ENCODE measurements at places on chromosomes 5 and 9.

- DNase-seq, result no peak
These were observed 27.3 kb upstream of the TRIM14 start for GRCh38 chr9:98146101-98146991.

DNA sequence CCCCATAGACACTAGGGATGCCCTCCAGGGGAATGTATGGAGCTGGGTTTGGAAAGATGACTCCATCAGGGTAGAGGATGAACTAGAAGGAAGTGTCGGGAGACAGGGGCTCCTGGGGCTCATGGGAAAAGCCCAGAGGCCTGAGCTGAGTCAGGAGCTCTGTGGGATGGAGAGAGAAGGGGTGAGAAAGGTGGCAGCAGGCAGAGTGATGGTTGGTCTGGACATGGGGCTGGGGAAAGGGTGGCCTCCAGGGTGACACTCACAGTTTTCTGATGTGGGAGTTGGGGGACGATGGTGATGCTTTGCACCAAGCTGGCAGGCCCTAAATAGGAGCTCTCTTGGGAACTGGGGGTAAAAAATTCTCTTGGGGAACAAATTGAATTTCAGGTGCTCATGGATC is 213.5 kb upstream of the MVB12B start:
- DNase-seq, result no peak

DNA sequence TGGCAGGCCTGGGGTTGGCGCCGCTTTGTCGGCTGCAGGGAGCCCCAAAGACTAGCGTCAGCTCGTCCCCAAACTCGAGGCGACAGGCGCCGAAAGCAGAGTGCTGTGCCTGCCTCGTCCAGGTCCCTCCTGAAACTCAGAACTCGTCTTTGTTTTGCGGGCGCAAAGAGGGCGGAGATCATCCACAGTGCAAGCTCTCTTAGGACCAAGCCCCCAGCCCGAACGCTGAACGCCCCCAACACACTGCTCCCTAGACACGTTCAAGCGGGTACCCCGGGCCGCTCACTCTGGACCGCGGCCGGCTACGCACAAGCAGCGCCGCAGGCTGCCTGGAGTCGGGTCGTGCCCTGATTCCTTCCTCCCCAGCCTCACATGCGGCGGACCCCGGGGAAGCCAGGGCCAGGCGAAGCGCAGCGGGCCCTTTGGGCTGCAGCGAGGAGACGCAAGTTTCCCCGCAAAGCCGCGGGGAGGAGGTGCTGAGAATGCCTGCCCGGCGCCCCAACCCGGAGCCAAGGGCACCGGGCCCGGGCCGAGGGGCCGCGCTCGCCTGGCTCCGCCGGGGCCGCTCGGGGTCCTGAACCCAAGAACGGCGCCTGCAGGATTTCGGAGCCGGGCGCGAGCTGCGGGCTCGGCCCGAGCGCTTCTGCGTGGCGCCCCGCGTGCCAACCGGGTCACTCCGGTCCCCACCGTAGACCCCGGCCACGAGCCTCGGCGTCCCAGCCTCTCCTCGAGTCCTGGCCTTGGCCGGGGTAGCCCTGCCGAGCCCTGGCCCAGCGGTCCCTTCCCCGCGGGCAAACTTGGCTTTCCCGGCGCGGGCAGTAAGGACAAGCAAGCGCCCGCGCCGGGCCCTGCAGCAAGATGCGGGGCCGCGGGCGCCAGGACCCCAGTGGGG is 738 bp downstream of the FSTL4 start:
- DNase-seq, result no peak

DNA sequence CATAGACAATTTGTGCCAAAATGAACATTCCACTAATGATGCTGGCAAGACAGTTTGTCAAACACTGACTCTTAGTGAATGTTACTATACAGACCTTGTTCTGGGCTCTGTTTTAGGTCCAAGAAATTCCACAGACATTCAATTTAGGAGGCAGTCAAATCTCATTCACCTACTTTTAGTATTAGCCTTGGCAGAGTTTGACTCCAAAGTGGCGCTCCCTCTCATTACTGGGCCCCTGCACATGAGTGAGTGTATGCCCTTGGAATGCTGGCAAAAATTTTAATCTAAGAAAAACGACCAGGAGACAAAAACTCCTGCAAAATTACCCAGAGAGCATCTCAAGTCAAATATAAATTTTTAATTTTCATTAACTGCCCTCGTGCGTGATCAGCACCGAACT is 94.9 kb upstream of the SLC27A6 start:
- DNase-seq, result no peak

DNA sequence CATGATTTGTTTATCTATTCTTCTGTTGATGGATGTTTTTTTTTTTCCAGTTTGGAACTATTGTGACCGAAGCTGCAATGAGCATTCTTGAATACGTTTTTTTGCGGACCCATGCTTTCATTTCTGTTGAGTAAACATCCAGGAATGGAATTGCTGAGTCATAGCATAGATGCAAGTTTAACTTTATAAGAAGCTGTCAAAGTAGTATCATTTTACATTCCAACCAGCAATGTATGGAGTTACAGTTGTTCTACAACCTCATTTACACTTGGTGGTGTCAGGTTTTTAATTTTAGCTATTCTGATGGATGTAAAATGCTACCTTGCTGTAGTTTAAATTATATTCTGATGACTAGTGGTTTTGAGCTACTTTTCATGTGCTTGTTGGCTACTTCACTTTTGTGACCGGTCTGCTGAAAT is 49.0 kb downstream of the NPR3 start:
- DNase-seq, result no peak

DNA sequence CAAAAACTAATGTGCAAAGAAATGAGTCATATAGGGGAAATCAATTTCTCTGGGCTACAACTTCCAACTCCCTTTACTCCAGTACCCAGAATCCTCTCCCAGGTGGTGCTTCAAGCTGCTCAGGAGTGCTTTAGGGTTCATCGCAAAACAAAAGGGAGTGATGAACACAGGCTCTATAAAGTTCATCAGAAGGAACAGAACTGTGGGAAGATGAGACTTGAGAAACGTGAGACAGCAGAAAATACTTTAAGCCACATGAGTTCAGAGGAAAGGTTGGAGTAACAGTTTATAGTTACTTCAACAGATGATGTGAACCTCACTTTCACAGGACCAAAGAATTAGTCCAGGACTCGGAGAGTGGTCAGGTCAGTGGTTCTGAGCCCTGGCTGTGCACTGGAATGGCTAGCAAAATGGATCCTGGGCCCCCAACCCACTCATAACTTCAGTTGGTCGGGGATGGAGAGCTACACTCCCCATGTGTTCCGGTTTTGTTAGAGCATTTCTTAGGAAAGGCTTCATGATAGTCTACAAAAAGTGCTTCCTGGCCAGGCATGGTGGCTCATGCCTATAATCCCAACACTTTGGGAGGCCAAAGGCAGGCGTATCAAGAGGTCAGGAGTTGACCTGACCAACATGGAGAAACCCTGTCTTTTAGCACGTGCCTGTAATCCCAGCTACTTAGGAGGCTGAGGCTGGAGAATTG is 4.3 kb downstream of the RPL12 start:
- DNase-seq, result no peak

DNA sequence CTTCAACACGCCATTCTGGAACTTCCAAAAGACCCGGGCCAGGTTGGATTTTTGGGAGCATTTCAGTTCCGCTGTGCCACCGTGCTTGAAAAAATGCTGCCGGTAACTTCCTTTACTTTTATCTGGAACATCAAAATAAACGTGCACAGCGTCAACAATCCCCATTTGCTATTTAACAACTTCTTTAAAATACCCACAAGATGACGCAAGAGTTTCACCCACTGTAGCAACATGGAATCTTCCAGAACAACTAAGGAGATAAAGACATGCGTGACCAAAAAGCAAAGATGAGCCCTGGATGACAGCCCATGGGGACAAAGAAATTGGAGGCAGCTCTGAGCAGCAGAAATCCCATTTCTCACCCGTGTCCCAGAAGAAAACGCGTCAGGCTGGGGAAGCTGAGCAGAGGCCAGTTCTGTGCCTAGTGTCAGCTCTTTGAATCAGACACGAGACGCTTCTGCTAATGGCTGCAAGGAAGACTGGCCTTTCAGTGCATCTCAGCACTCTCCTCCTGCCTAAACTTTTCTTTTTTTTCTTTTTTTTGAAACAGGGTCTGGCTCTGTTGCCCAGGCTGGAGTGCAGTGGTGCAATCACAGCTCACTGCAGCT is 61.3 kb downstream of the SECISBP2 start:
- DNase-seq, result no peak

GRCh38 chr9:19643875-19644274 is 145.0 kb downstream of the SLC24A2 start:
- no peak for DNase-seq

- DNase-seq, result no peak
These were observed 26.1 kb downstream of the SREK1IP1 start for GRCh38 chr5:64742411-64742810.

GRCh38 chr9:87614397-87614796 is 111.5 kb upstream of the CTSL start:
- no peak for DNase-seq

DNA sequence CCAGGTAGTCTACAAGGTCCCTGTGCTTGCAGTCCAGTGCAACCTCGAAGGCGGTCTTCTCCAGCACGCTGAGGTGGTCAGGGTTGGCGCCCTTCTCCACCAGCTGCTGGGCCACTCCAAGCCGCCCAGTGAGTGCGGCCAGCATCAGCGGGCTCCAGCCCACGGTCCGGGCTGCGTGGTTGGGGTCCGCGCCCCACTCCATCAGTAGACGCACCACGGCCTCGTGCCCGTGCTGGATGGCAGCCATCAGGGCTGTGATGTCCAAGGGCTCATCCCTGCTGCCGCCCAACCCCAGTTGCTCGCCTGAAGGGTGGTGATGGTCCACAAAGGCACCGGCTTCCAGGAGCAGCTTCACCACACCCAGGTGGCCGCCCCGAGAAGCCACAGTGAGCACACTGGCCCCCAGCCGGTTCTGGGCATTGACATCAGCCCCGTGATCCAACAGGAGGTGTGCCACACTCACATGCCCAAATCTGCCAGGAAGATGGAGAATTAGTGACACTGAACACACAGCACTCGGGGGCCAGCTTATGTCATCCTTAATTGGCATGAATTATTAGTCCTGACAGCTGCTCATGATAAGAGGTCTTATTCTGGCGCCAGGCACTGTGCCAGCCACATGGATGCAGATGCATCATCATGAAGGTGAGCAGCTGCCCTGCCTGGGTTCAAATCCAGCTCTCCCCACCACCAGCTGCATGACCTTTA is 6.1 kb downstream of the ANKS6 start:
- DNase-seq, result no peak
